ENCODE measurements at places on chromosomes 12 and 14.

DNA sequence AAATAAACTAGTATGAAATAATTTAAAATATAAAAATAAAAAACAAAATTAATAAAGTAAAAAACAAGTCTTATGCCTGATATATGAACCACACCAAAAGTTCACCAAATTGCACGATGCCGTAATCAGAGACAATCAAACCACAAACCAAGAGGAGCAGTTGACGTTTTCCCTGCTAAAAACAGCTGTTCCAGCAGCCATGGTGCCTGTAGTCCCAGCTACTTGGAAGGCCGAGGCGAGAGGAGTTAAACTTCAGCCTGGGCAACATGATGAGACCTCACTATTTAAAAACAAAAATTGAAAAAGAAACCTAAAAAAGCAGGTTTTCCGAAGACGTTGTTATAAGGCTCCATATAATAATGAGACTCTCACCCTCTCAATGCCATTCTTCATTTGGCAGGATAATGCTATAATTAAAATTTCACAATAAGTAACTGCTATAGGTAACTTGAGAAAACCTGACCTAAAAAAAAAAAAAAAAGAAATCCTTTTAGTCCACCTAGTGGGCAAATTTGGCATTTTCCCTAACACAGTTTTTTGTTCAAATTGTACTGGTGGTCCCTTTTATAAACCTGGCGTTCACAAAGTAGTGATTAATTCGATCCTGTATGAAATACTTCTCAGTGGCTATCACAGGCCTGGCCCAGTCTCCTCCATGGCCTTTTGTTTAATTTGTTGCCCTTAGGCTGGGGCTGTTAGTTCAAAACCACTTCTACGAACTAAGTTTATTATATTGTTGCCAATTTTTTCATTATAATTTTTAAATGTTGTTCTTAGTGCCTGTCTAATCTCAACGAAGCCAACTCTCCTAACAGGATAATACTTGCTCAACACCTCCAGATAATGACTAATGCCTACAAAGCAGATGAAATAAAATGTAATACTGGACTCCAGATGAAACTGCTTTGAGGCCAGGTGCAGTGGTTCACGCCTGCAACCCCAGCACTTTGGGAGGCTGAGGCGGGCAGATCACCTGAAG is 62.1 kb downstream of the TNFAIP2 start:
- no peak for DNase-seq

GRCh38 chr14:55005071-55005470 is 21.8 kb downstream of the WDHD1 start:
- no peak for DNase-seq

GRCh38 chr12:104672096-104672445 is 215.3 kb downstream of the CHST11 start:
- no peak for DNase-seq

GRCh38 chr12:109734219-109735000 is 20.8 kb downstream of the FAM222A start:
- peak; percentile 55 for DNase-seq

- DNase-seq = no peak
Measured at GRCh38 chr12:58249610-58250009, 308.2 kb downstream of the ATP23 start.

GRCh38 chr14:100655741-100656085 is 68.5 kb upstream of the BEGAIN start:
- no peak for DNase-seq

GRCh38 chr12:24854017-24854416 is 94.9 kb downstream of the BCAT1 start:
- no peak for DNase-seq

- DNase-seq = no peak
Measured at GRCh38 chr12:46553266-46553665, 180.7 kb upstream of the SLC38A2 start.

DNA sequence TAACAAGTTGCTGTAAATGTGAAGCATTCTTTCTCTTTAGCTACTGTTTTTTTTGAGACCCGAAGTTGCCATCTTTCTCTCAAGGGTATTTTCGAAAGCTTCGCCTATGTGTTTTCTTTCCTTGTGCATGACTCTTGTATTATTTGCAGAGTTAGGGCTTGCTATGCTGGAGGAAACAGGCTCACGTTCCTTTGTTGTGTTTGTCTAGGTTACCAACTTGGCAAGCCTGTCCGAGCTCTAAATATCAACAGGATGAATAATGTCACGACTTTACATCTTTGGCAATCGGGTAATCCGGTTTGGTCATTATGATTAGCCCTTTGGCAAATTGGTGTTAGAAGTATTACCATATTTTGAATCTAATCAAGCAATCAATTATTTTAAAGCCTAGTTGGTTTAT is 15.9 kb upstream of the ATP6V0A2 start:
- no peak for DNase-seq

DNA sequence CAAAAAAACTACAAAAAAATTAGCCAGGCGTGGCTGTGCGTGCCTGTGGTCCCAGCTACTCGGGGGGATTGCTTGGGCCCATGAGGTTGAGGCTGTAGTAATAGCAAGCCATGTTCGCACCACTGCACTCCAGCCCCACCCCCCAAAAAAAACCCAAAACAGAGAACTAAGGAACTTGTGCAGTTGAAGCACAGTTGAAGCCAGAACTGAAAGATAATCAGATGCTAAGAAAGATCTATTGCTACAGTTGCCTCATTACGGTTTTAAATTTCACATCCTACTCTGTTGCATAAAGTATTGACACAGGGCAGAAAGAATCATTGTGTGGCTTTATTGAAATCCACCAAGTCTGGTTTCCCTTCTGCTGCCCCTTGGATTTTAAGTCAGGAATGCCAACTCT is 3.8 kb downstream of the CS start:
- no peak for DNase-seq

DNA sequence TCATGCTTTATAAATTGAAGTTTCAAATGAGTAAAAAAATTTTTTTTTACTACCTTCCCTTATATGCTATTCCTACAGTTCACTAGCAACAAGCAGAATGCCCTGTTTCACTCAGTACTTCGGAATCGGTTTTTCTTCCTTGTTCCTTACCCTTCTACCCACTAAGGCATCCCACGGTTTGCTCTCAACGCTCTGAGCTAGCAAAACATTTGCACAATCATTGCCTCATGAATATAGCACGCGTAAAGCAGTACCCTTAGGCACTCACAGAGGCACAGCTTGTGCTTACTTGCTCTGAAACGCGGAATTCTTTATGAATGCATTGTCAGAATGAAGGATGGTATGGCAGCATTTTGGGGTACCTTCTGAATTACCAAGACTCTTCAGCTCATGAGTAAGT is 45.0 kb downstream of the PPP1R13B start:
- DNase-seq = no peak

DNA sequence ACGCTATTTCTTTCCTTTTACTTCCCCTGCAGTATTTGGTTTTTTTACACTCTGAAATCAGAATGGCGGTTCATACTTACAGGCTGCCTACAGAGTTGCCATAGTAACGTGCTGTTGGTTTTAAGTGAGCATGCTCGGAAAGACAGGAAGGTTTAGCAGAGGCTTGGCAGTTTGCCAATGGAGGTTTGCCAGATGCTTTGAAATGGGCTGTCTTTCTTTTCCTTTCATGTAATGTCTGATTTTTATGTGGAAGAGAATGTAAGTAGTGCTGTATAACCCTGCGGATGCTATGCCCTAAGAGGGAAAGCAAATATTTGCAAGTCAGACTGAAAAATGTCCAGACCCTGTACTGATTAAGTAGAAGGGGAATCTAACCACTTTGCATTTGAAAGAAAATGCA is 32.8 kb downstream of the ARID4A start:
- DNase-seq = peak; percentile 87

GRCh38 chr14:95385701-95386100 is 66.0 kb upstream of the CLMN start:
- no peak for DNase-seq

- DNase-seq = no peak
Measured at GRCh38 chr14:55514819-55515490, 65.1 kb upstream of the KTN1 start.

DNA sequence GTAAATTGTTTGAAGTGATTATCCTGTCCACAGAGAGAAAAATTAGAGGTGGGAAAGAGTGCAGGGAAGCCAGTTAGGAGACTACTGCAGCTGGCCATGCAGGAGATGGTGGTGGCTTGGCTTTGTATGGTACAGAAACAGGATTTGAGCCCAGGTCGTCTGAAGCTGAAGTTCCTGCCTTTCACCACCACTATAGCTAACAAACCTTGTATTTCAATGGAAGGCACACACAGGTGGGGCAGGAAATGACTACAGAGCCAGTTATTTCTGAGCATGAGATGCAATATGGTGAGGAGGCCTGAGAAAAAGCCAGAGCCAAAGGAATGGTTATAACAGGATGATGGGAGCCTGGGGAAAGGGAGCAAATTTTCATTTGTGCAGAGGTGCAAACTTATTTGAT is 103.9 kb downstream of the BTG1 start:
- DNase-seq = no peak

- no peak for DNase-seq
Measured at GRCh38 chr12:119258149-119258548, 76.4 kb upstream of the CCDC60 start.

GRCh38 chr12:51341251-51342007 is 5.0 kb downstream of the CELA1 start:
- DNase-seq = no peak

- no peak for DNase-seq
Measured at GRCh38 chr14:69547701-69548348, 26.8 kb downstream of the CCDC177 start.

DNA sequence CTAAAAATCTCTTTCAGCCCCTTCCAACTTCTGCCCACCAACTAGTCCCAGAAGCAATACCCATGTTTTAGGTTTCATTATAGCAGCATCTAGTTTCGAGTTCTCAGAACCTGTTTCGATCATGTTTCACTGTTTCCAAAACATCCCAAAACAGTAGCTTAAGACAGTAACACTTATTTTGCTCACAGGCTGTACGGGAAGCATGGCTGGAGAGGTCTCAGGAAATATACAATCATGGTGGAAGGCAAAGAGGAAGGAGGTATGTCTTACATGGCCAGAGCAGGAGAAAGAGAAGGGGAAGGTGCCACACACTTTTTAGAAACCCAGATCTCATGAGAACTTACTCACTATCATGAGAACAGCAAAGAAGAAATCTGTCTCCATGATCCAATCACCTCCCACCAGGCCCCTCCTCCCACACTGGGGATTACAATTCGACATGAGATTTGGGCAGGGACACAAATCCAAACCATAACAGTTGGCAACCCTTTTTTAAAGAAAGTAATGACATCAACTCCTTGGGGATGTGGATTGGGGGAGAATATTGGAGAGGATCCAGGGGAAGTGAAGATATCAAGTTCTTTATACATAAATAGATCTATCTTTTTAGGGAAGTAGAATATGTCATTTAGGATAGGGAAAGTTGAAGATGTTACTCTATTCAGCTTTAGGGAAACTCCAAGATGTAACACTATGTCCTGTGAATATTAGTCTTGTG is 269.9 kb upstream of the PLEKHG7 start:
- no peak for DNase-seq

DNA sequence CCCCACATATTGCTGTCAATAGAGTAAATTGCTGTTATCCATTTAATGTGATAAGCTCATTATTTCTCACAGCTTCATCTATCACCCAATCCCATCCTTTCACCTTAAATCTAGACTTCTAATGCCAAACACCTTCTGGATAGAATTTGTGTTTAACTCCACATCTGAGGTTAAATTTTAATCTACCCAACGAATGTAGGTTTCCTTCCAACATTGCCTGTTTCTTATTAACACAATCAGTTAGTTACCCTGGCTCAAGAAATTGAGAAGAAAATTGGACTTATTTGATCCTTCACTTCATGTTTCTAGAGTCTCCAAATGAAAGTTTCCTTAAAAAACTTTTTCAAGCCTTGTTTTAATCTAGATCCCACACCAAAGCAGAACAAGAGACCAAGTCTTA is 67.3 kb downstream of the PTPRO start:
- DNase-seq = no peak

DNA sequence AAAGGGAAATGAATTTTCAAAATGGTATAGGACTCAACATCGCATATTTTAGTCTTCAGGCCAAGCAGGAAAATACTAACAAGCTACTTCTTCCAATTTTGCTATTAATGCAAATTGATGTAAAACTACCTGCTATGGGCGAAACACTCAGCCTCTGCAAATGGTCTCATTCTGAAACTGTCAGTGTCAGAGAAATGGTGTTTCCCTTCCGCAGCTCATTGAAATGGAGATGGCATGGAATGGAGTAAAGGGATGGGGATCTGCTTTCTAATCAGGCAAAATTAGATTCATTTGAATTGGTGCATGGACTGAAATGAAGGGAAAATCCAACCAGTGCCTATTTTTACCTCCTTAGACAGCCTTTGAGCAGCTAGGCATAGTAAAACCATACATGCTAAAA is 80.4 kb upstream of the EEA1 start:
- no peak for DNase-seq

- DNase-seq = no peak
Measured at GRCh38 chr12:30100741-30101140, 317.0 kb upstream of the TMTC1 start.

GRCh38 chr12:6158749-6159148 is 34.3 kb upstream of the VWF start:
- DNase-seq = no peak

GRCh38 chr14:74620497-74620921 is 8.5 kb upstream of the LTBP2 start:
- DNase-seq = no peak

- DNase-seq = no peak
Measured at GRCh38 chr12:79374545-79374944, 316.2 kb downstream of the PAWR start.

- peak; percentile 97 for DNase-seq
Measured at GRCh38 chr14:95534299-95535225, at the start of gene GLRX5. Gene GLRX5 (plus strand): TSS chr14:95535050. CDS start chr14:95535090, 40 bp downstream.

- no peak for DNase-seq
Measured at GRCh38 chr12:58882826-58883225, 37.5 kb downstream of the LRIG3 start.

Data from left forelimb (tissue), 1 donor.